PC-9 (cell line): ENCODE measurements at places on chromosomes 16 and 17. TPM values are rescaled to one million over a fixed set of nuclear protein-coding genes. Genes with fewer than 3 reads are reported as not detected.
A peak's percentile ranks its signal among the peaks of the same experiment; 100 is the strongest.

OR4D1 gene
- total RNA-seq = not detected in 2 replicates

GRCh38 chr17:55416470-55417052 lies 5.1 kb downstream of the MMD start:
- no peak for DNase-seq

DNA sequence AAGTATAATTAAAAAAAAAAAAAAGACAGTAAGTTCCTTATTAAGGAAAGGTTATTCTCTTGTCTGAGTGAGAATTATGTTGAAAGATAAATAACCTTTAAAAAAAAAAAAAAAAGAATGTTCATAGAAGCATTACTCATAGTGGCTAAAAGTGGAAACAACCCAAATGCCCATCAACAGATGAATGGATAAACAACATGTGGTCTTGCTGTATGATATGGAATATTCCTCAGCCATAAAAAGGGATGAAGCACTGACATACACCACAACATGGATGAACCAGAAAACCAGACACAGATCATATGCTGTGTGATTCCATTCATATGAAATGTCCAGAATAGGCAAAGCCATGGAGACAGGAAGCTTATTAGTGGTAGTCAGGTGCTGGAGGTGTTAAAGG lies 9.2 kb upstream of the CCNF start:
- no peak for DNase-seq

PPL gene
- 184 and 187 TPM in 2 replicates for total RNA-seq

DNA sequence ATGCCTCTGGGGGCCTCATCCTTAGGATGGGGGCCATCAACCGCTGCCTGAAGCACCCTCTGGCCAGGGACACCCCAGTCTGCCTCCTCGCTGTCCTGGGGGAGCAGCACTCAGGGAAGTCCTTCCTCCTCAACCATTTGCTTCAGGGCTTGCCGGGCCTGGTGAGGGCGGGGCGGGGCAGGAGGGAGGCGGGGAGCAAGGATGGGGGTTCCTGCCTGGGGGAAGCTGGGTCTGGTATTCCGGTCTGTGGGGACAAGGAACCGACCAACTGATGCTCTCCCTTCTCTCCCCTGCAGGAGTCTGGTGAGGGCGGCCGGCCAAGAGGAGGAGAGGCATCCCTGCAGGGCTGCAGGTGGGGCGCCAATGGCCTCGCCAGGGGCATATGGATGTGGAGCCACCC lies 2.0 kb downstream of the RNF112 start:
- DNase-seq = no peak

DNA sequence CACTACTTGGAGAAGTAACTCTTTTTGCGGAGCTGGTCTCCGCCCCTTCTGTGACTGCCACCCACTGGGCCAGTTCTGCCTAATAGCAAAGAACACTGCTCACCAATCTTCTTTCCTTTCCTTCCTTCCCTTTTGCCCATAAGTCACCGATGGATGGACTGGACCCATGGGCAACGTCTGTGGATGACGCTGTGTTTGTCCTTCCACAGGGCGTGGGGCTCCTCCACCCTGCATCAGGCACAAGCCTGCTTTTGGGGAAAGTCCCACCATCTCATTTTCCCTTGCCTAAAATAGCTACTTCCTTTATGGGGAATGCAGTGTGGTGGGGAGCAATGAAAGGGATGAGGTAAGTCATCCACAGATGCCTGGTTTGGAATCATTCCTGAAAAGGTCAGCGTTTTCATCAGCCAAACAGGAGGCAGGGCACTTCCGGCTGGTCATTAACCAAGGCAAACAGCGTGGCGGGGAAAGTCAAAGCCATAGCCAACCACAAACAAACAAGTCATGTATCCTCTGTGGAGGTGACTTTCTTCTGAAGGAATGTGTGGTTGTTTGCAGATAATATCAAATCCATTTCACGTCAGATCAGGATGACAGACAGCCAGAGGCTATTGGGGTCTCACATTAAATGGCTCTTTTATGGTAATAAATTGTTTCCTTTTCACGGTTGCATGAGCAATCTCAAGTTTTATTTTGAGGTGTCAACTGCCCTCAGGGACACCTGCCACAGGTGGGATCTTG lies 30.7 kb upstream of the MED9 start:
- DNase-seq = peak; percentile 99

DNA sequence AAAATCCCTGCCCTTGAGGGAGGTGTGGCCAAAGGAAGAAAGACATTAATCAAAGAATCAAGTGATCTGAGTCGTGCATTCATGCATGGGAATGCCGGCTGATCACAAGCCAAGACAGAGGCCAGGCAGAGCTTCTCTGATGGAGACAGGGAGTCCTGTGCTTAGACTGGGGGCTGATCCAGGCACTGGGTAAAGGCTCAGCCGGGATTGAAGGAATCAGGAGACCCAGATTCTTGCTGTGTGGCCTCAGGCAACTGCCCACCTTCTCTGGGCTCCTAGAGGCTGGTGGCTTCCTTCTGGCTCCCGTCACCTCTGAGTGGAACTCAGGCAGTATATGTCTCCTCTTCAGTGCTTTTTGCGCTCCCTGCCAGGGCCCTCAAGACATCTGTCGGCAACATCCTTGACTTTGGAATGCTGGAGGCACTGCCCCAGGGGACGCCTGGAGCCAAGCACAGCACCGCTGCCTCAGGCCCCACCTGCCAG lies 17.7 kb downstream of the RAI1 start:
- DNase-seq = no peak

DNA sequence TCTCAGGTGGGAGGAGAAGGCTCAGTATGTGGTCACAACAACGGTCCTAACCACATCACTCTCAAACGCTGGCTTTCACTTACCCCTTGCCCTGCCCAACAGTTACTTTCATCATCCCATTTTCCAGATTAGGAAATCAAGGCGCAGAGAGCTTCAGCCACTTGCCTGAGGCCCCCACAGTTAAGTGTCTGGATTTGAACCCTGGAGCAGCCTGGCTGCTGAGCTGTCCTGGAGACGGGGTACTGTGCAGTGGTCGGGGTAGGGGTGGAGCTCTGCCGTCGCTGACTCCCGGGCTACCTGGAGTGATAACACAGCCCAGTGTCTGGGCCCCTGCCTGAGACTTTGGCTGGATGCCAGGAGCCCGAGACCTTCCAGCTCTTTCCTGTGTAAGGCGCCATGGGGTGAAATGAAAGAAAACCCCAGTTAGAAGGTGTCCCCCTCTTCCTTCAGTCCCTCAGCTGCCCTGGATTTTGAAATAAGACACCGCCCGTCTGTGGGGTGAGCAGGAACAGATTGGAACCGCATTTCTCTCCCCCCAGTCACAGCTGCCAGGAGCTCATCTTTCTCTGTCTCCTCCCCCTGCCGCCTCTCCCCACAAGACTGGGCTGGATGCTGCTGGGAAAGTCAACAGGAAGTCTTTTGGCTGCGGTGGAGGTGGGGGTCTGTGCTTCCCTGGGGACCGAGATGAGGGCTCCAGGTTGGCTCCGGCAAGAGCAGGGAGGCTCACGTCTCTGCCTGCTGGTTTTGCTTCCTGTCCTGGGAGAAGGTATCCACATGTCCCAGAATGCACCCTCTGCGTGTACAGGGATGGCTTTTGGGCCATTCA lies 280.2 kb downstream of the SEC14L1 start:
- peak; percentile 59 for DNase-seq

DNA sequence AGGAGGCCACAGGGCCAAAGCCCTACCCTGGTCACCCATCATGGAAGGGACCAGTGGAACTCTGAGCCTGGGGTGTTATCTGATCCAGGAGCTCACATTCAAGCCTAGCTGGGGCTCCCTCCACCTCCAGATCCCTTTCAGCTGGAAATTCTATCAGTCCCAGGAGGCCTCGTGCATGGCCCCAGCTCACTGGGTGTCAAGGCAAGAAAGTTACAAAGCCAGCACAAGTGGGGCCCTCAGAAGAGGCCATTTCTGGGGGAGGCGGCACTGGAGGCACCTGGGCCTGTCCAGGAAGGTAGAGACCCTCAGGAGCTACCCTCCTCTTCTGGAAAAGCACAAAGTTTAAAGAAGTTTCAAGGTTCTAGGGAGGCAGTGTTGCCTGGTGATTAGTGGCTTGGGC lies 4.8 kb downstream of the CA7 start:
- no peak for DNase-seq

- DNase-seq = no peak
Measured at GRCh38 chr17:37691807-37692206, 48.6 kb upstream of the DDX52 start.

CDH13 gene
- total RNA-seq = 0.24 TPM in 1 of 2 replicates, not detected in the other

PRDM7 gene
- total RNA-seq = not detected in 2 replicates

GRCh38 chr16:51538707-51539498 lies 387.8 kb upstream of the SALL1 start:
- no peak for DNase-seq

EMC6 gene
- total RNA-seq = 89.6 and 89.9 TPM in 2 replicates

DNA sequence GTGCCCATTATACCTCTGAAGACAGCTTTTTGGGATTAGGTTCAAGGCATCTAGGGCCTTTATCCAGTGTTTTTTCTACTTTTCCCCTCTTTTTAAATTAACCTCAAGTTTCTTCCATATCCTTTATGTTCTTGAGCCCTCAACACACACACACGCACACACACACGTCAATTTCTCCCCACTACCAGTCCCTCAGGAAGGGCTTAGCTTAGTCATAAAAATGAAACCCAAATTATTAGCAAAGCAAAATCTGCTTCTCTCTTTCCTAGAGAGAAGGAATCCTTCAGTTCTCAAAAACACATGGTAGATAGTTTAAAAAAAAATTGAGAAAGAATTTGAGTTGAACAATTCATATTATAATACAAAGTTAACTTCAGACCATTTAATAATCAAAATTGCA lies 401.1 kb downstream of the XYLT1 start:
- DNase-seq = no peak

MYO15A gene
- 3.5 and 4.9 TPM in 2 replicates for total RNA-seq

GNPTG gene
- 40.6 and 50.7 TPM in 2 replicates for total RNA-seq

KAT8 gene
- 81.4 and 84.3 TPM in 2 replicates for total RNA-seq

ANTKMT gene
- total RNA-seq = 55.0 and 102 TPM in 2 replicates

- DNase-seq = no peak
Measured at GRCh38 chr17:73667181-73667959, 23.1 kb upstream of the SDK2 start.

GRCh38 chr17:45370949-45371413 lies 54.2 kb upstream of the MAP3K14 start:
- peak; percentile 48 for DNase-seq

MYH11 gene
- total RNA-seq = 0.11 and 0.43 TPM in 2 replicates

DNA sequence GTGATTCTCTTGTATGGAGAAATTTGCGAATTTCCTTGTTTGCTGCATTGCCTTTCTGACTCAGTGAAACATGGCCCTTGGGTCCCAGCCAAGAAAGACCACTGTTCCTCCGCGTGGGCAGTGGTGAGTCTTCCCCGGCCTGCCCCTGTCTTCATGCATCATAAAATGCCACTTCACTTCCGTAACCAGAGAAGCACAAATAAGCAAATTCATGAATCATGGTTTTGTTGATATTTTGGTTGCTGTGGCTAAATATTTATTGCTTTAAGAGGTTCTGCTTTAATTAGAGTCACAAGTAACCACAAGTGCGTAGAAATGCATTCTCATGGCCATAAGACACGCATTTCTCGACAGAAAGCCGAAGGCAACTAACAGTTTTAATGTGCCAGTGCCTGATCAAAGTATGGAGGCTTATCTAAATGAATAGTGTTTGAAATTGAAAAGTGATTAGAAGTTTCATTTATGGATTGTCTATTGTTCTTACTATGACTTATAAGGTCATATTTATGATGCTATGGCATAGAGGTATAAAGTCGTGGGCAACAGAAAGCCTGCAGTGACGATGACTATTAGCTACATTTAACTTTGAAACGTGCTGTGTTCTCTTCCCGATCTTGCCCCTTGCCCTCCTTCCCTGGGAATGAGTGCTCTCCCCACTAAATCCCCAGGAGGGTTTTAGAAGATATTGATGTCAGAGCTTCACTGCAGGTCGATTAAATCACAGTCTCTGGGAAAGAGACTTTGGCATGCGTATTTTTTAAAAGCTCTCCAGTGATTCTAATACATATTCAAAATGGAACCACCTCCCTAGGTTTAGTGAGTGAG lies 76.0 kb downstream of the WIPI1 start:
- DNase-seq = peak; percentile 30

GRCh38 chr17:5247621-5248020 lies 13.0 kb upstream of the SCIMP start:
- DNase-seq = no peak

UBE2Z gene
- 99.4 and 100.0 TPM in 2 replicates for total RNA-seq

RAB11FIP4 gene
- total RNA-seq = 22.9 and 28.6 TPM in 2 replicates

DNA sequence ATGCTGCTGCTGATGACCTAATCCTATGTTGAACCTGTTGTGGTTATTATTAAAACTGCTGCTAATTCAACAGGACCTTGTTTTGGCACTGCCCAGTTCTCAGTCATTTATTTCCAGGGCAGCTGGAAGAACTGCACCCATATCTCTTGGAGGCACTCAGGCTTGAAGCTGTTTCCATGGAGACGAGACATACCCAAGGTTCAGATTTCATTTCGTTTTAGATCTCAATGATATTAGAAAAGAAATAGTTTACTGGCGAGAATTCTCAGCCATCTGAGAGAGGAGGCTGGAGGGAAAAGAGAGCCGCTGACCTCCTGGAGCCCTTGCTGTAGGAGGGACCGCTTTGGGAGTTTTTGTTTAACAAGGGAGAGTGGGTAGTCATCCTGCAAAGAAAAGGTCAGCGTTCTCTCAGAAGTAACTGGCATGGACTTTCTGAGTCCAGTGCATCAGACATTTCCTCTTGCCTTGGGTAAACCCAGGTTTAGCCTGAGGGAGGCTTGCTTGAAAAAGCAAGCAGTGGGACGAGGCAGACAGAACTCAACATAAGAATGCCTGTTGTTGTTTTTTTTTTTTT lies 75.4 kb downstream of the YPEL2 start:
- peak; percentile 88 for DNase-seq

DNA sequence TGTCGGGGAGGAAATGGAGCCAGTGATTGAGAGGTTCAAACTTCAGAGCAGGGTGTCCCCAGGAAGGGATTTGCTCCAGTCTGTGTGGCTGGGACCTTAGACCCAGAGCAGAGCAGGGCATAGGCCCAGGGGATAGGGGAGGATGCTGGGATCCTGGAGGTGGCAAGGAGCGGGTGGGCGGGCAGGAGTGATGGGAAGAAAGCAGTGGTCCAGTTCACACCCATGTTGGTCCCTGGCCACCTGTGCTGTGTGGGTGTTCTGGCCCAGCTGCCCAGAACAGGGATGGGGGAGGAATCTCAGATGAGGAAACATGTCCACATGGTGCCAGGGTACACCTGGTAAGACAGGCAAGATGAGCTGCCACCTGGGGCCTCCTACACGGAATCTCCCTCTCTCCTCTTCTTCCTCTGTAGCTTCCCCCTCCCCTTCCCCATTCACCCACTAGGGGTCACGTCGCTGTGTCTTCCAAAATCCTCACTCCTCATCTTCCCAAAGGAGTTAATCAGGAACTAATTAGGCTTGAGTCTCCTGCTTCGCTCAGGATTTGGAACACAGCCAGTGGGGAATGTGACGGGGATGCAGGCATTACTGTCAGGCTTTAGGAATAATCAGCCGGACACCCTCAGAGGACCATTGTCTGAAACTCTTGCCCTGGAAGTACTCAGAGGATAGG lies 2.3 kb downstream of the BEAN1 start:
- DNase-seq = no peak

GRCh38 chr17:8552577-8553320 lies 77.8 kb downstream of the MYH10 start:
- no peak for DNase-seq

FA2H gene
- total RNA-seq = 3.5 and 4.8 TPM in 2 replicates

- DNase-seq = no peak
Measured at GRCh38 chr17:29722411-29723198, 99.9 kb upstream of the CORO6 start.
